Nephron progenitor cell (in vitro differentiated cells): ENCODE measurements at places on chromosomes 7 and 10.
A peak's percentile ranks its signal among the peaks of the same experiment; 100 is the strongest.

DNA sequence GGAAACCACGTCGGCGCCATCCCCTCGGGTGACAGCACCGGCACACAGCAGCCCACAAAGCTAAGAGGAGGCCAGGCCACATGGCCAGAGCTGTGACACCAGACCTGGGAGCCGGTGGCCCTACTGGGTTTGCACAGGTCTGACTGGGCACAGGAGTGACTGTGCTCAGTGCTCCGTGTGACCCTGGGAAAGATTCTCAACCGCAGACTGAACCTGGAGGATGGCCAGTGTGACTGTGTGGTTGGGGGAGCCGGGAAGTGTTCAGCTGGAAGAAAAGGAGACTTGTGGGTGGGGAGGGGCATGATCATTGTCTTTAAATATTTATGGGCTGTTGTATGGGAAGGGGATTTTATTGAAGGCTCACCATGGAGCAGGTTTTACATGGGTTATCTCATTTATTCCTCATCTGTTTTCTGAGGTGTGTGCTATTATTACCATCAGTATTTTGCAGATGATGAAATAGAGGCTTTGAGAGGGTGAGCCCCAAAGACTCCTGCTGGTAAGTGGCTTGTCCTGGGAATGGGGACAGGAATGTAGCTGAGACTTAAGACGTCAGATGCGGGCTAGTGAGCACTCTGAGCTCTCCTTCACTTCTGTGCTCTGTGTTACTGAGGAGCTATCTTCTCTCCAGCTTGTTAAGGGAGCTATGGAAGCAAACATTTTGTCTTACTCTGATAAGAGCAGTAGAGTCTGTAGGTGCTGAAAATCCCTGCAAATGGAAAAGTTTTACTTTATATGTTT lies 127.5 kb downstream of the TMEM178B start:
- DNase-seq = no peak

GRCh38 chr10:24963521-24964041 lies 11.2 kb upstream of the PRTFDC1 start:
- DNase-seq = no peak

- no peak for DNase-seq
These were observed 209.5 kb downstream of the GLRX3 start for GRCh38 chr10:130345728-130346127.

GRCh38 chr10:74363727-74364126 lies 212.7 kb downstream of the ADK start:
- DNase-seq = no peak

DNA sequence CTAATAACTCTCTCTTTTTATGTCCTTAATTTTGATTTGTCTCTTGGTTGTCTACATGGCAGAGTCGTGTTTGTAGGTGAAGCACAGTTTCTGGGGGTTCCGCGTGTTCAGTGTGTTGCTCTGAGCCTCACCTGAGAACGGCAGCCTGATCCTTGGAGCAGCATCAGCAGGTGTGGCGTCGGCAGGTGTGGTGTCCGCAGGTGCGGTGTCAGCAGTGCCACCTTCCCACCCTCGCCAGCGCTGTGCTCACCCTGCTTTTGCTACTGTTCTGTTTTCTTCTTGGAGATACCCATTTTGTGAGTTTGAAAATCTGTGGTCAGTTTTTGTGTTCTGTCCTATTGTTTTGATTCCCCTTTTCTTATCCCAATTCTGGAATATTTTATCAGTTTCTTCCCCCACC lies 406.6 kb downstream of the GLRX3 start:
- DNase-seq = no peak

DNA sequence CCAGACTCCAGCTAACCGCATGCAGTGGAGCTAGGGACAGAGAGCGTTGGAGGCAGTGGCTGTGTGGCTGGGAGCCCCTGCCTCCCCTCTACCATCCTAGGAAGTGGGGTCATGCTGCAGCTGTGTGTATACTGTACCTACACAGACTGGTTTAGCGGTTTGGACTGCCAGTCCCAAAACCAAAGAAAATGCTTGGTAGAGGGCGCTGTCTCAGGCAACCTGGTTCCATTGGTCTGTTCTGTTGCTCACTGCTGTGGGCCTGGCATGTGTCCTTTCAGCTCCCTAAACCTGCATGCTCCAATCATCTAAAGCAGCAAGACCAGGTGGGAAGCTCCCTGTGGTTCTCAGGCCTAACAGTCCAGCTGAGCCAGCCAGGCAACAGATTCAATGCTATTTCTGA lies 4.5 kb downstream of the RBP4 start:
- no peak for DNase-seq

DNA sequence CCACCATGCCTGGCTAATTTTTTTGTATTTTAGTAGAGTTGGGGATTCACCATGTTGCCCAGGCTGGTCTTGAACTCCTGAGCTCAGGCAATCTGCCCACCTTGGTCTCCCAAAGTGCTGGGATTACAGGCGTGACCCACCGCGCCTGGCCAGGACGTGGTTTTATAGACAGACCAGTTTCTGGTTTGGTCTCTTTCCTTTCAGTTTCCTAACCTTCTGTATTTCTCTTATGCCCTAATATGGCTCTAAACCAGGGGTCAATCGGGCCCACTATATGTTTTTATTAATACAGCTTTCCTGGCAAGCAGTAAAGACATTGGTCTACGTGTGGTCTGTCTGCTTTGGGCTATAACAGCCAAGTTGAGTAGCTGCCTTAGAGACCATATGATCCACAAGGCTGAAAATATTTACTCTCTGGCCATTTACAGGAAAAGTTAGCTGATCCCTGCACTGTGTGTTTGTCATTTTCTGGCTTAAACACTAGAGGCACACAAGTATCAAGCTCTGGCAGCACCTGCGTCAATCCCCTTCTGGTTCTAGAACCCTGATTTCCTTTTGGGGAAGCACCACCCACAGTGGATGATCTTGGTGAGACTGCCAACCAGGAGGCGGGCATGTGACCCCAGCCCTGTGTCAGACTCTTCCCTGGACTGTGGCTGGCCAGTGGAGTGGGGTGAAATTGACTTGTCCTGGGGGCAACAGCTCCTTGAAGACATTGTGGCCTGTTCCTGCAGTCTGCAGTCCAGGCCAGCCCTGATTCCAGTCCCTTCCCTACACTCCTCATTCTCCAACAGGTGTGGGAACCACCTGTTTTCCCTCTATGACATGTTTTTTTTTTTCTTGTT lies 497.2 kb downstream of the PLXNA4 start:
- no peak for DNase-seq

DNA sequence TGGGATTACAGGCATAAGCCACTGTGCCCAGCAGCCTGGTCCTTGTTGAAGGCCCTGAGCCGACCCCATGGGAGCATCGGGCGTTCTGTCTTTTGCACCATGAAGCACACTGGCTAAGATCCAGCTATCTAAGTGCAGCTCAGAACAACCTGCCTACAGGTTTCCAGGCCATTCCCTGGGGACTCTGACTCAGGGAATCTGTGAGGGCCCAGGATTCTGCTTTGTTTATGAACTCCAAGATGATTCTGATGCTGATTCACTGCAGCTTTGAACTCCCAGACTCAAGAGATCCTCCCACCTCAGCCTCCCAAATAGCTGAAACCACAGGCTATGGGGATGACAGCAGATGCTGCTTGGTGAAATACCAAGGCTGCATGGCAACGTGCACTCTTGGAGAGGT lies 30.2 kb downstream of the NPTX2 start:
- DNase-seq = no peak

- DNase-seq = no peak
These were observed 40.8 kb downstream of the BLNK start for GRCh38 chr10:96230527-96230926.

- DNase-seq = no peak
These were observed 620 bp downstream of the BET1 start for GRCh38 chr7:94003446-94004023.

- DNase-seq = peak; percentile 65
These were observed 264.1 kb downstream of the OTUD1 start for GRCh38 chr10:23702977-23703414.

GRCh38 chr10:80924063-80924952 lies 386.6 kb downstream of the SH2D4B start:
- peak; percentile 66 for DNase-seq

- peak; percentile 10 for DNase-seq
These were observed 1.1 kb upstream of the HBP1 start for GRCh38 chr7:107167483-107168232.

DNA sequence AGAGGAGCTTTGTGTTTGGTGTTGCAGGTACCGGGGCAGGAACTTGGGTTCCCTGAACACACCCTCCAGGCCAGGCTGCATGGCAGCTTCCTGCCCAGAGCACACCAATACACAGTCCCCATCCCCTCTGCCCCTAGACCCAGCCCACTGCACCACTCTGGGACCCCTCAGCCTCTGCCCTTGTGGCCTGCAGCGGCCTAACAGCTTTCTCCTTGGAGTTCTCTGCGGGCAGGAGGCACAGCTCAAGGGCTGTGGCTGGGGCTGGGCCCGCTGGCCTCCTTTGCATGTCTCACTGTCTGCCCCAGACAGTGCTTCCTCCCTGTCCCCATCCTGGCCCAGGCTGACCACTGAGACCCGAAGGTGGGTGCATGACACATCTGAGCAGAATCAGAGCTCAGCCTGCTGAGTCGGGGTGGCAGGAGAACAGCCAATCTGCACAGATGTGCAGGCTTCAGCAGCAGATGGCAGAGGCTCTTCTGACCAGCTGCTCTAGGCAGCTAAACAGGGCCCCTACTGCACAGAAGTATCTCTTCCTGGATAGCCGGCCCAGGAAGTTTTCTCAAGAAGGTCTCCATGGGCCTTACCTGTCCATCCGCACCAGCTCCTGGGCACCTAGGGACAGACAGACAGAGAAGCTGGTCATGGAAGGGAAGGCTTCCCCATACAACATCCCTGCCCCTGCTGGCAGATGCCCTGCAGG lies 20.8 kb downstream of the VSIR start:
- DNase-seq = no peak

DNA sequence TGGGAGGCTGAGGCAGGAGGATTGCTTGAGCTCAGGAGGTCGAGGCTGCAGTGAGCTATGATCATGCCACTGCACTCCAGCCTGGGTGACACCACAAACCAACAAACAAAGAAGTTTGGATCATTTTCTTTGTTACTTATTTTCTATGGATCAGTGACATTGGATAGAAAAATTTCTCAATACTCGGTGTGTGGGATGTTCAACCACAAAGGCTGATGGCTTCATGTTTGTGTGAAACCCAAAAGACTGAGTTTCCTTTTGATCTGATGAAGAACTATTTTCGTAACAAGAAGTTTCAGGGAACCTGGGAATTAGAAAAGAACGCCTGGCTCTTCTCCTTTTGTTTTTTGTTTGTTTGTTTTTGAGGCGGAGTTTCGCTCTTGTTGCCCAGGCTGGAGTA lies 104.0 kb downstream of the HOXA1 start:
- DNase-seq = no peak

DNA sequence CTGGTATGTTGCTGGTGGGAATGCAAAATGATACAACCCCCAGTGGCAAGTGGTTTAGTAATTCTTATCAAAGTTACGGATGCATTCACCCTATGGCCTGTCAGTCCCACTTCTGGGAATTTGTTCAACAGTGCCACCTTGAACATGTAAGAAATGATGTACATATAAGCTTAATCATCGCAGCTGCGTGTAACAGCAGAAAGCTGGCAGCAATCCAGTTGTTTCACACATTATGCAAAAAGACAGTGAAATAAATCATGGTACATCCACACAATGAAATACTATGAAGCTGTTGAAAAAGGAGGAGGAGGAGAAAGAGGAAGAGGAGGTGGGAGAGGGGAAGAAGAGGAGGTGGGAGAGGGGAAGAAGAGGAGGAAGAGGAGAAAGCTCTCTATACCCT lies 76.2 kb upstream of the MYL10 start:
- no peak for DNase-seq

- no peak for DNase-seq
These were observed 46.6 kb downstream of the AGMO start for GRCh38 chr7:15515252-15515651.

DNA sequence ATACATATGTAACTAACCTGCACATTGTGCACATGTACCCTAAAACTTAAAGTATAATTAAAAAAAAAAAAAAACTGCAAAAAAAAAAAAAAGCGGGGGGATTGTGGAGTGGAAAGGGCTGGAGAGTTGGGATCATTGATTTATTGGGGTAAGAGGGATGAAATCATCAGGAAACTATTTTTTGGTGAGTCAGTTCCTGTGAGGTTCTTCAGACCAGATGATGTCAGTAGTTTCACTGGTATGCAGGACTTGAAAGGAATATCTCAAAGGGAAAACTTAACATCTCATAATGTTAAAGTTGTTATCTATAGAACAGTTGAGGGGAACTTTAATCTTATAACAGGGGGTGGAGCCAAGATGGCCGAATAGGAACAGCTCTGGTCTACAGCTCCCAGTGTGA lies 32.6 kb upstream of the TECTB start:
- DNase-seq = no peak

- no peak for DNase-seq
These were observed 246.9 kb downstream of the AHR start for GRCh38 chr7:17545348-17545747.

DNA sequence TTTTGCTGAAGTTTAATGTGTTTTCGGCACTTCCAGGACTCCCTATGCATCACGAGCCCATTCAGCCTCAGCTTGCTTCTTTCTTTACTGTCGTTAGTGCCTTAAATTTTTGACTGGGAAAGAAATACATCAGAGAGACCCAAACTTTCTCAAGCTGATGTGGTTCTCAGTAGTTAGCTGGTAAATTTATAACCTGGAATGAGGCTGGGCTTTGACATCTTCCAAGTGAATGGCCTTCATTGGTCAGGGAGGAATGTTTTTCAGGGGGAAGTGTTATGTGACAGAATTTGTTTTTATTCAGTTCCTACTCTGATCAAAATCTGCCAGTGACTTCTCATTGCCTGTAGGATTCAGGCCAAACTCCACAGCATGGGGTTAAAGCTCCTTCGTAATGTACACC lies 296.9 kb downstream of the SORCS3 start:
- no peak for DNase-seq

GRCh38 chr7:5681423-5681822 lies 100.0 kb downstream of the RNF216 start:
- DNase-seq = no peak

GRCh38 chr10:107859065-107859464 lies 694.6 kb upstream of the SORCS1 start:
- DNase-seq = no peak

- DNase-seq = no peak
These were observed 476.1 kb downstream of the SH2D4B start for GRCh38 chr10:81013771-81014170.

DNA sequence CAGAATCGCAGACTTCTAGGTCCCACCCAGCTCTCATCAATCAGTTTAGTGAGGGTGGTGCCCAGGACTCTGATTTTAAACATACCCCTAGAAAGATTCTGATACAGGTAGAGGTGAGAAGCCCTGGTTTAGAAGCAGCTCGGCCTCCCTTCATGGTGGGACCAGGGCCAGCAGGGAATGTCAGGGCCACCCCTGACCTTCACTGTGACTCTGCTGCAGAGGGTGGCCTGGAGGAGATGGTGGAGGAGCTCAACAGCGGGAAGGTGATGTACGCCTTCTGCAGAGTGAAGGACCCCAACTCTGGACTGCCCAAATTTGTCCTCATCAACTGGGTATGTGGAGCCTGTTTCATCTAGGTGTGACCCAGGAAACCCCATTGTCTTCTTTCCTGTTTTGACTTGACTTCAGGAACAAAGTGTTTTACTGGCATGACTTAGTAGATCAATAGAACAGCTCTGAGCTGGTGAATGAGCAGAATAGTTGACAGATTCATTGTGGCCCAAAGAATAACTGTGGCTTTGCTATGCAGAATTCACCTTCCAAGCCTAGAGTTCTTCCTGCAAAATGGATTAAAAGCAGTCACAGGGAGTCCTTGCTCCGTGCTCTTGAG lies 7.2 kb downstream of the DBNL start:
- no peak for DNase-seq

- no peak for DNase-seq
These were observed 179.2 kb downstream of the RELN start for GRCh38 chr7:103810112-103810744.
